CD4-positive, alpha-beta T cell treated with Interleukin-15 for 1 hour (primary cell): ENCODE measurements at places on chromosomes 1 and 21.

DNA sequence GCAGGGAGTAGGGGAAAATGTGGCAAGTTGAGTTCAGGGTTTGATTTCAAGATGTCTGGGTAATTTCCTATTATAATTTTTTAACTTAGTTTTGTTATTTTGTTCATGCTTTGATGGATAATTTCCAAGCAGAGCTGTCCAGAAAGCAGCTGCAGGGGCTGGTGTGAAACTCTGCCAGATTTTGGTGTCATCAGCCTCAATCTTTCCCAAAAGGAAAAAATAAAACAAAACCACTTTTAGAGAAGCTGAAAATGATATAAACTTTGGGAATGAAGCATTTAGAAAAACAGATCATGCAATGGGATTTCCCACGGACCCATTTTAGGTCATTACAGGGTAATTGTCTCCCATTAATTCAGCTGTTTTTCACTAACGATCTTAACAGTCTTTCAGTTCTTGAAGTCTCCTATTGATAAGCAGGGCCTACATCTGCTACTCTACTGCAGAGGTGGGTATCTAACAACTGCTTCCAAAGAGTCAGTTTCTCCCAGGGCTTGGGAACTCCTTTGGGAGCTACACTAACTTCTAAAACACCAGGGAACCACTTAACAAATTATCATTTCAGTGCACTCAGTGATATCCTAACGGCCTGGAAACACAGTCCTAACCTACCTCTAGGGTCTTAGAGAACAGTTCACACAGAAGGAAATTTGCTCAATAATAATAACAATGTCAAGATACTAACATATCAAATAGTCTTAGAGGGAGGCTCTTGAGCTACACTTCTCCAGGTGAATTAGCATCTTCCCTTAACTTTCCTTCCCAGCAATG lies 12.3 kb downstream of the ZNF436 start:
- no peak for DNase-seq

DNA sequence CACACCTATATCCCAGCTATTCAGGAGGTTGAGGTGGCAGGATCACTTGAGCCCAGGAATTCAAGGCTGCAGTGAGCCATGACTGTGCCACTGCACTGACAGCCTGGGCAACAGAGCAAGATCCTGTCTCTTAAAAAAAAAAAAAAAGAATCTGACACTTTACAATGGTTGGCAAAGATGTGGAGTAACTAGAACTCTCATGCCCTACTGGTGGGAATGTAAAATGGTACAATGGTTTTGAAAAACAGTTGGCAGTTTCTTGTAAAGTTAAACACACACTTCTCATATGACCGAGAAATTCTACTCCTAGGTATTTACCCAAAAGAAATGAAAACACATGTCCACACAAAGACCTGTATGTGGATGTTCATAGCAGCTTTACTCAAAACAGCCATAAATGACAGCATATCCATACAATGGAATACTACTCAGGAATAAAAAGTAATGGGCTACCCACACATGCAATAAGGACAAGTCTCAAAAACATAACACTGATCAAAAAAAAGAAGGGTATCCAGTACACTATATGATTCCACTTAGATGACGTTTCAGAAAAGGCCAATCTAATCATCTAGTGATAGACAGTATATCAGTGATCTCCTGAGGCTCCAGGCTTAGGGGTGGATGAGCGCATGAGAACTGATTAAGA lies 58.1 kb downstream of the HLCS start:
- DNase-seq = no peak

DNA sequence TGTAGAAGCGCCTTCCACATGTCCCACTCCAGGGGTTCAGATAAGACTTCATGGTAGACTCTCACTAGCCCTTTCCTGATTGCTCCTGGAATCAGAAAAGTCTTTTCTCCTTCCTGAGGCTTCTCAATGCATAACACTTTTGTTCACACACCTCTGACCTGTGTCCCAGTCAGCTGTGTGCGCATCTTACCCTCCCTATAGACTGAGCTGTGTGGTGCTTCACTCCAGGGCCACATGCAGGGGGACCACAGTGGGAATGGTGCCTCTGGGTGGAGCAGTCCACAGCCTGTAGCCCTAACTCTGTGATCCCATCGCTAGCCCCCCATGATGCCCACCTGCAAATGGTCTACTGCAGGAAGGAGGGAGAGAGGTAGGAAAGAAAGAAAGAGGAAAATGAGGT lies 84.0 kb upstream of the TLR5 start:
- no peak for DNase-seq

DNA sequence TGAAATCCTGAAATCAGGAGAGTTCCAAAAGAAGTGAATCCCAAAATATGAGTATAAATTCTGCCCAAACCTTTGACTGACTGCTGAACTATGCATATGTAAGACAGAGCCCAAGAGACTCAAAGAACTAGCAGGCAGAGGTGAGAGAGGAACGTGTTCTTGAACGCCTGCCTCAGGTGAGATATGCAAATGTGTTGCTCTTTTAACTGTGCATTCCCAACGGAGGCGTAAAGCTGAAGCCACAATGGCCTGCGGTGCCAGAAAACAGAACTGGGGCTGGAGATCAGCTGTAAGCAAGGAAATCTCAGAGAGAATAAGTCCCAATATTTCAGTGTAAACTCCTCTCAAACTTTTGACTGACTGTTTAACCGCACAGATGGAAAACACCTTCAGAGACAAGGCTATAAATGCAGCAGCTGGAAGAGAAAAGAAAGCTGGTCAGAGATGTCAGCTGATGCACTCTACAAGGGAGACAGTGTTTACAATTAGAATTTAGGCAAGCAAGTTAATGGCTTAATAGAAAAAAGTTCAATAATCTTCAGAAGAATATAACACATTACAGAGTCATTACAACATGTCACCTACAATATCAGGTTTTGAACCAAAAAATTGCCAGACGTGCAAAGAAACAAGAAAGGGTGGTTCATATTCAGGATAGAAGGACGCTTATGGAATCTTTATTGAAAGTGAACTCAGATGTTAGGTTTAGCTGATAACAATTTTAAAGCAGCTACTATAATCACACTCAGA lies 43.0 kb upstream of the TRIM67 start:
- no peak for DNase-seq

DNA sequence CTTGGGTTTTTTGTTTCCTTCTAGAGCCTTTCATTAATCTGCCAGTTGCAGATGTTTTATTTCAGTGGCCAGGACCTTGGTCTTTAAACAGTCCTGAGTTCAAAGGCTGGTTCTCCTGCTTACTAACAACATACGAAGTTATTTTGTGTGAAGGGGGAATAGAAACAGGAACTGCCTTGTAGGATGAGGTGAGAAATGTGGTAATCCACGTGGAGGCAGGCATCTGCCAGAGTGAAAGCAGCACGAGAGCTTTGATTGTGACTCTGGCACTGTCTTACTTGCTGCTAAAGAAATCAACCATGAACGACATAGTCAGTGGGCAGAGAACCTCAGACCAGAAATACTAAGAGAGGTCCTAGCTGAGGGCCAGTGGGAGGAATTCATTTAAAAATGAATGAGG lies 30.4 kb downstream of the TMEM63A start:
- DNase-seq = no peak
